ENCODE measurements at places on chromosomes 16 and 17. TPM values are rescaled to one million over a fixed set of nuclear protein-coding genes. Genes with fewer than 3 reads are reported as not detected.

The TPSG1 gene
- 1.1 TPM for total RNA-seq

The VWA3A gene
- total RNA-seq, result 0.17 TPM

The PCYT2 gene
- total RNA-seq, result 37.0 TPM

The GNAO1 gene
- total RNA-seq, result 1.4 TPM

The FAAP100 gene
- total RNA-seq, result 31.1 TPM

The OR1D5 gene
- total RNA-seq, result not detected

DNA sequence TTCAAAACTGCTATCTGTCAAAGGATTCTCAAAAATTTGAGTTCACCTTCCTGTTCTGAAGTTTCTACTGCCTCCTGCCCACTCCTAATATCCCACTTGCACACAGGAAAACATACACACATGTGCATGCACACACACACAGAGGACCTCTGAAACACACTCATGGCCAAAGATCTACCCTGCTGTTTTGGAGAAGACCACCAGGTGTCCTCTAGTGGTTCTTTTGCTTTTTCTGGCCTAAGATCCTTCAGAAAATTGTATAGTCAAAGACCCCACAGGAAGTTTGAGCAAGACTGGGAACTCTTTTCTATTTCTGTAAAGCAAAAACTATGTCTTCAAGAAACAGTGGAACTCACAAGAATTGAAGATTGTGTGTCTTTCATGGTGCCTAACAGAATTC, 90.2 kb downstream of the CDH8 start:
- no peak for DNase-seq

GRCh38 chr16:29947897-29948296, 14.0 kb upstream of the TMEM219 start:
- no peak for DNase-seq

DNA sequence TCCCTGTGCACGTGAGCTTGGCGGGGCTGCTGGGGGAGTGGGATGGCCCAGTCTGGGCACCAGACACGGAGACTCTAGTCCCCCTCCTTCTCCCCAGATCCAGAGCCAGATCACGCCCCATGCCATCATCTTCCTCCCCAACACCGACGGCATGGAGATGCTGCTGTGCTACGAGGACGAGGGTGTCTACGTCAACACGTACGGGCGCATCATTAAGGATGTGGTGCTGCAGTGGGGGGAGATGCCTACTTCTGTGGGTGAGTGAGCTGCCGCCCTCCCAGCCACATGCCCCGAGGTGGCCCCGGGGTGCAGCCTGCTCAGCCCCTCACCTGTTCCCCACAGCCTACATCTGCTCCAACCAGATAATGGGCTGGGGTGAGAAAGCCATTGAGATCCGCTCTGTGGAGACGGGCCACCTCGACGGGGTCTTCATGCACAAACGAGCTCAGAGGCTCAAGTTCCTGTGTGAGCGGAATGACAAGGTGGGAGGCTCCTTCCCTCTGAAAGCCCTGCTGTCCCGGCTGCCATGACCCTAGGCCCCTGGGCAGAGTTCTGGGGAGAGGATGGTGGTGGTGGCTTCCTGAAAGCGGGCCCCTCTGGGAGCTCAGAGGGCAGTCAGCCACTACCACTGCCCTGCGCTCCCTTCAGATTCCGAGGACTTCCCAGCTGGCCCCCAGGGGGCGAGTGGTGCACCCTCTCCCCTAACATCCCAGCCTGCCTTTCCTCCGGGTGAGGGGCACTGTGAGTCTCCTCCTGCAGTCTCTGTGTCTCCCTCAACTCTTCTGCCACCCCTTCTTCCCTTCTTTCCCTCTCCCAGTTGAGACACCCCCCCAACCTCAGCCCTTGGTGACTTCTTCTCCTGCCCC, 2.8 kb upstream of the C17orf107 start:
- DNase-seq, result no peak

DNA sequence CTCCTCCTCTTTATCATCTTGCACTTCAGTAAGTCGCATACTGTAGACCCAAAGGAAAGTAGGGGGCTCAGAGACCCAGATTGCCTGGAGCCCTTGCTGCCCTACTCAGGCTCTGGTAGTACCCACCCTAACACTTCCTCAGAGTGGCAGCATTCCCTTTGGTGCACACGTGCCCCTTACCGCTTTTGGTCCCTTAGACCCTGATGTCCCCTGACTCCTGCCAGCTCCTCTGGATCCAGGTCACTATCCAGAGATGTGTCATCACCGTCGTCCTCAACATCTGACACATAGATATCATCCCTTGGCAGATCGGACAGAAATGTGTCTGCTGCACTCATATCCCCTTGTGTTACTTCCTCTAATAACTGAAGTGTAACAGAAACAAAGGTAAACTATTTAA, 5.4 kb upstream of the PSMC5 start:
- DNase-seq, result no peak

- DNase-seq, result no peak
These were observed 299.3 kb downstream of the KCNJ2 start for GRCh38 chr17:70468661-70469060.

DNA sequence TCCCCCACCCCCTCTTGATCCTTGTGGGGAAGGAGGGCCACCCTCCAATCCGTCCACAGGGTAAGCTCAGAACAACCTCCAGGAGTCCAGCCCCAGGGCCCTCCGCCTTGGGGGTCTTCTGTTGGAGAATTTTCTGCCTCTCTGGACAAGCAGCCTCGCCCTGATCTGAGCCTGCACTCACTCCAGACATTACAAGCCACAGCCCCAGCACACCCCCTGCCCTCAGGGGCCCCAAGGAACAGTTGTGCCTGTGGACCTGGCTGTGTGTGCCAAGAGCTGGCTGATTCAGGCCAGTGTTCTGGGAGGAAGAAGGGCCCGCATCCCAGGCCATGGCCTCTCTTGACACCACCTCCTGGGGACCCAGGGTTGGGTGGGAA, 477 bp upstream of the ARHGAP27 start:
- DNase-seq, result no peak

GRCh38 chr16:3115561-3115960, 3.2 kb downstream of the ZNF205 start:
- no peak for DNase-seq

DNA sequence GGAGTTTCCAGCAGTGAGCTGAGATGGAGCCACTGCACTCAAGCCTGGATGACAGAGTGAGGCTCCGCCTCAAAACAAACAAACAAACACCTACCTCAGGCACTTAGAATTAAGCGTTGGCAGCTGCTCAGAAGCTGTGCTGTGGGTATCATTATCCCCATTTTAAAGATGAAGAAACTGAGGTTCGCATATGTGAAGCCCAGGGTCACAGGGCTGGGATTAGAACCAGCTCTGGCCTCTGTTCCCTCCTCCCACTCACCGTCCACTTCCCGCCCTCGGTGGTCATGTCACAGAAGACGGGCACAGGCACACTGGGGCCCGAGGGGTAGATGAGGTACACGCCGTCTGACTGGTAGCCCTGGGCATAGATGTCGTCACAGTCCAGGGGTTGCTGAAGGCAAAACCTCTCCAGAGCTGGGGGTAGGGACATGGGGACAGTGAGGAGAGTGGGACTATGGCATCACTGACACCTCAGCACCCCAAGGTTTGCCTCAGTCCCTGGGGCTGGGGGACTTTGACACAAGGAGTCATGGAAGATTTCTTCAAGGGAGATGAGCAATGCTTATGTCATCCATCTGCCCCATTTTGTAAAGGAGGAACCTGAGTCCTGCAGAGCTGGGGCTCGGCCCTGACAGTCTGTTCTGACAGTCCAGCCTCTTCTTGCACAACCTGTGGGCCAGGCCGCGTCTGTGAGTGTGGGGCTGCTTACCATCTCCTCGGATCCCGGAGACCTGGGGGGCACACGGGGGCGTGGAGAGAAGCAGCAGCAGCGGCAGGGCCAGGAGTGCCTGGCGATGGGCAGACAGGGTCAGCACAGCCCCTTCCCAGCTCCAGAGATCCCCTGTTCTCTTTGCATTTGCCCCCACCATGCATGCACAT, 700 bp downstream of the MFAP4 start:
- DNase-seq, result peak; percentile 74

DNA sequence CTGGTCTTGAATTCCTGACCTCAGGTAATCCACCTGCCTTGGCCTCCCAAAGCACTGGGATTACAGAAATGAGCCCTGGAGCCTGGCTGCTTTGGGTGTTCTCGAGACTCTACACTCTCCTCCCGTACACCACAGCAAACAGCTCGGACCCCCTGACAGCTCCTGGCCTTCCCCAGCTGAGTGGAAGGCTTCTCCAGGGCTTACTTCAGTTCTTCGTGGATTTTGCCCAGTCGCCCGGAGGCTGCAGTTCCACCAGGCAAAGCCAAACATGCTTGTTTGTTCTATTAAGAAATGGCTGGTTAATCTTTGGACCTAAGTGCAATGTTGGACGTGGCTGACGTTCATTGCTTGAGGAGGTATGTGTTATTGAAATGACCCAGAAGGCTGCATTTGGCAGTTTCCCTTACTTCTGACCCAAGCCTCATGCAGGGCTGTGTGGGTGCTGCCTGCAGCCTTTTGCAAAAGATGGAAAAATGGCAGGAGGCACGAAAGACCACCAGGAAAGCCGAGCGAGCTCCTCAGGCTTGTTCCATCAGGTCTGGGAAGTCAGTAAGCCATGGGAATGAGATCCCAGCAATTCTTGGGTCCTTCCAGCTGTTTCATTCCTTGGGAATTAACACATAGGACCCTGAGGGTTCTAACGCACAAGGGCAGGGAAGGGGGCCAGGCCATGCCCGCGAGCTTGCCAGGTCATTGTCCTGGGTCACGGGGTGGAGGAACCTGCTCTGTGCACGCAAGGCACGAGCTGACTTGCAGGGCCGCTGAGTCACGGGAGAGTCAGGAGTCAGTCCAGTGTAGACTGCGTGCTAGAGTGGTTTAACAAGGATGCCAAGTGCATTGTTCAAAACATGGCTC, 23.9 kb upstream of the KLHDC4 start:
- DNase-seq, result no peak

DNA sequence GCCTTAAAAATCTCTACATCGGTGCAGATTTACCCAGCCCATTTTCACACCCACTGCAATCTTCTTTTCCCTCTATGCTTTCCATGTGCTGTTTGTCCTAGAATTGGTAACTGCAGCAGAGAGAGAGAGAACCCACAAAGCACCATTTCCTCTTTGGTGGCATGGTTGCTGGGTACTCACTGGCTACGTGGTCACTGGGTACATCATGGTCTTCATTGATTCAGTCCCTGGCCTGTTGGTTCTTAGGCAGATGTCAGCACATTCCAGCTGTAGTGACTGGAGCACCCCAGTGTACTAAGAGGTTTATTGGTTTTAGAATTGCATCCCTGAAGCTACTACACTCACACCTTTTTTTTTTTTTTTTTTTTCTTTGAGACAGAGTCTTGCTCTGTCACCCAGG, 156.1 kb upstream of the CACNG5 start:
- no peak for DNase-seq

GRCh38 chr16:59179446-59180082, 445.4 kb upstream of the GOT2 start:
- no peak for DNase-seq

DNA sequence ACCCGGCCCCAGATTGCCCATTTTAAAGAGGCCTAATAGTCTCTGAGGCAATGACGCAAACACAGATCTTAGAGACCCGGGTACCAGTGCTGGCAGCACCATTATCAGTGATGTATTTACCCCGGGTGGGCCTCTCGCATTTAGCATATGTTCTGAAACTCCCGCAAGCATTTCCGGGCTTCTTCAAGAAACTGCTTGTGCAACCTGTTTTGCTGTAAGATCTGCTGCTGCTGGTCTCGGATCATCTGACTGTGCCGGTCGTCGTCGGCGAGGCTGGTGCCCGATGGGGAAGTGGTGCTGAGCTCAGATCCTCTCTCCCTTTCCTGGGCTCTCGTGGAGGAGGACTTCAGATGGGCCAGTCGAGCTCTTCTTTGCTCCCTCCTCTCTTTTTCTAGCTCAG, 12.5 kb downstream of the CEP295NL start:
- peak; percentile 68 for DNase-seq

GRCh38 chr16:30805056-30805369, 18.0 kb upstream of the ZNF629 start:
- DNase-seq, result no peak

DNA sequence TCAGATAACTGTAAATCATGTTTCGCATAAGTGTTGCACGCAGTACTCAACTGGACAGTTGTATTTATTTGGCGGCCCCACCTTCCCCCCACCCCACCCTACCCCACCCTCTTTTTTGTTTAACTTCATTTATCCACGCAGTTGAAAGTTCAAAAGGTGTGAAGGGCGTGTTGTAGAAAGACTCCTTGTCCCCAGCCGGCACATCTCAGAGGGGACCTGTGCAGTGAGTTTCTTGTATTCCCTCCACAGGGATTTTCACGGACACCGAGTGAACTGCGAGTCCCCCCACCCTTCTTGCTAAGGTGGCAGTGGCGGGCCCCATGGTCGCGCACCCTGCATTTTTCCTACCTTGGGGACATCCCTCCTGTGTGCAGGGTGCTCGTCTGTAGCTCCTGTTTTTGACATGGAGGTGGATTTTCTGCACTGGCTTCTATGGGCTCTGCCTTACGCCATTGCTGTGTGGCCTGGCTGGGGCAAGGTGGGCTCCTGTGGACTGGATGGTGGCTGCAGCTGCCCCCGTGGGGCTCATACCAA, 36.2 kb downstream of the ADCY7 start:
- DNase-seq, result no peak

GRCh38 chr16:5252791-5253190, 155.2 kb upstream of the EEF2KMT start:
- no peak for DNase-seq

Data from lower leg skin (tissue), 4 donors.